GM23248 (cell line): ENCODE measurements at places on chromosomes 1 and 21. TPM values are rescaled to one million over a fixed set of nuclear protein-coding genes. Genes with fewer than 3 reads are reported as not detected.

DNA sequence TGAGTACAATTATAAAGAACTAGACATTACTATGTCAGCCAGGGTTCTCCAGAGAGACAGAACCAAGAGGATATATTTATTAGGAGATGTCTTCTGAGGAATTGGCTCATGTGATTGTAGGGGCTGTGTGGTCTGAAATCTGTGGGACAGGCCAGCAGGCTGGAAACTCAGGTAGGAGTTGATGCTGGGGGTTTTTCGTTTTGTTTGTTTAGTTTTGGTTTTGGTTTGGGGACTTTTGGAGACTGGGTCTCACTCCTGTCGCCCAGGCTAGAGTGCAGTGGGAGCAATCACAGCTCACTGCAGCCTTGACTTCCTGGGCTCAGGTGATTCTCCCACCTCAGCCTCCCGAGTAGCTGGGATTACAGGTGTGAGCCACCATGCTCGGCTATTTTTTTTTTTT lies 132.9 kb upstream of the ERRFI1 start:
- H3K27ac ChIP-seq: no peak overlapping the region
- H3K4me3 ChIP-seq: no peak overlapping the region
- H3K36me3 ChIP-seq: no peaks in the 10 kb centered on the region
- no peaks in the 10 kb centered on the region for H3K27me3 ChIP-seq
- H3K4me1 ChIP-seq: no peaks in the 10 kb centered on the region

- no peaks in the 10 kb centered on the region for H3K36me3 ChIP-seq
- no peak overlapping the region for H3K27ac ChIP-seq
- no peak overlapping the region for H3K4me3 ChIP-seq
- DNase-seq: no peak
Observed at GRCh38 chr1:41501581-41501980, 17.1 kb upstream of the EDN2 start.

GRCh38 chr1:221161571-221162041 lies 282.4 kb downstream of the HLX start:
- peak; percentile 43 for DNase-seq
- H3K27ac ChIP-seq: no peak overlapping the region
- peaks cover 27% of the 10 kb centered on the region for H3K4me1 ChIP-seq

MTHFR gene
- 6.6 and 16.1 TPM in 2 replicates for total RNA-seq
